NCI-H2081 (cell line): ENCODE measurements at places on chromosomes 3 and 15.
A peak's percentile ranks its signal among the peaks of the same experiment; 100 is the strongest.

GRCh38 chr3:34919025-34919424, 720.3 kb upstream of the ARPP21 start:
- DNase-seq, result no peak

DNA sequence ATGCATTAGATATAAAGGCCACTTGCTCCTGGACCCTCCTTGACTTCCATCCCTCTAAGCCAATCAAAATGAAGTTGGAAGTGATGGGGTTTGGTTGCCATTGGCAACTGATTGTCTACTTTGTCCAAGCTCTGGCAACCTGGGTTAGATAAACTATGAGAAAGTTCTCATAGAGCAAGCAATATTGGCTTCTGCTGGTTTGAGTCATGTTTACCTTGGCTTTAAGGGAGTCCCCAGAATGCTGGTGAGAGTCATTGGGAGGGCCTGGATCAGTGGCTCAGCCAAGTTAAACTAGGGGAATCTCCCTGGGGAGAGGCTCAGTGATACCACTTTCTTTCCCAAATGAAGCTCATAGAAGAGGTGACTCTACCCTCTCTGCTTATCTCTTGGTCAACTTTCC, 176.3 kb upstream of the ROPN1 start:
- no peak for DNase-seq

DNA sequence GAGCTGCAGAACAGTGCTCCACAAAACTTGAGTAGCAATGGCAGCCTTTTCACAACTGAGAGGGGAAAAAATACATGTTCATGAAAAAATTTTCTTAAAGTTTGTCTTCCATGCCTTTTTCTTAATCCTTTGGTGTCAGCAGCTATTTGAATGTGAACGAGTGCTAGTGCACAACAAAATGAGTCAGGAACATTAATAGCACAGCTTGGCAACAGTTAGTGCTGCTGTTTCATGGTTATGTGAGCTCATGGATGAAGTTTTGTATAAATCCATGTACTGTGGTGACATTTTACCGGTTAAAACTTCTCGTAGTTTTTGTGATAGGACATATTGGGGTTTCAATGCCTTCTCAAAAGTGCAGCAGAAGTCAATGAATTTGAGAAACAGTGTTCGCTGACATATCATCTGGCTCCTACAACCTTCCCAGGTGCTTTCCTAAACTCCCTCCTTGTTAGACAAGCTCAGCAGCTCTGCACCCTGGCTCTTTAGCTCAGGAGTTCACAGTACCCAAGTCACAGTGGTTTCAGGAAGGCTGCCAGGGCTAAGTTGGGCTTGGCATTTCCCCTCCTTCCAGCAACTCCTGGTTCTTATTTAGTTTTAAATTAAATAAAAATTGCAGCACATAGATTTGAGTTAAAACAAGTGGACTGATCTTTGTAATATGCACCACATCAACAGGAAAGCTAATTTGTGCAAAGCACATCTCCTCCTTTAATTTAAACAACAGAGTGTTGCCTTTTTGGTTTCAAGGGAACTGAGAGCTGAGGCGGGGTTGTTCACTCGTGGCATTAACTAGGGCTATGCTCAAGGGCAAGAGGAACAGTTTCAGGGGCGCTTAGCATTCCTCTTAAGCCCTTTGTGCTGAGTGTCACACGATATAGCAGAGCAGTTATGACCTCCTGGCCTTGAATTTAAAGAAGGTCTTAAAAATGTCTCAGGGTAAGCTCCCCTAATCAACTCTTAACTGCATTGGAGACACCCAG, 362.8 kb downstream of the CHST2 start:
- no peak for DNase-seq

GRCh38 chr3:61901496-61901895, 340.1 kb downstream of the PTPRG start:
- peak; percentile 30 for DNase-seq

- peak; percentile 3 for DNase-seq
Measured at GRCh38 chr3:64685800-64686445, 1.9 kb downstream of the ADAMTS9 start.

DNA sequence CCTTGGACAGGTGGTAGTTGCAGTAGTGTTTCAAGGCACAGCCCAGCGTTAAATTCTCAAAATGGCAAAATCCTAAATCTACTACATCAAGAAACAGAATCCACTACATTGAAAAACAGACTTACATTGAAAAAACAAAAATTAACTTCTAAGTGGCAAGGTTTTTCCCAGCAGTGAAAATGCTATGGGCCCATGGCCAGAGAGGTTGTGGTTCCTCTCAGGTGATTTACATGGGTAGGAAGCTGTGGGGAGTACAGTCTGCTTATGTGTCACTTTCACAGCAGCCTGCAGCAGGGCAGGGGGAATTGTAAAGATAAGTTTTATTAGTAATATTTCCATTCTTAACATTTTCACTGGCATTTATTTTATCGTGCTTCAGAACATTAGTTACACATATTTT, 24.9 kb downstream of the TTC14 start:
- DNase-seq, result no peak

DNA sequence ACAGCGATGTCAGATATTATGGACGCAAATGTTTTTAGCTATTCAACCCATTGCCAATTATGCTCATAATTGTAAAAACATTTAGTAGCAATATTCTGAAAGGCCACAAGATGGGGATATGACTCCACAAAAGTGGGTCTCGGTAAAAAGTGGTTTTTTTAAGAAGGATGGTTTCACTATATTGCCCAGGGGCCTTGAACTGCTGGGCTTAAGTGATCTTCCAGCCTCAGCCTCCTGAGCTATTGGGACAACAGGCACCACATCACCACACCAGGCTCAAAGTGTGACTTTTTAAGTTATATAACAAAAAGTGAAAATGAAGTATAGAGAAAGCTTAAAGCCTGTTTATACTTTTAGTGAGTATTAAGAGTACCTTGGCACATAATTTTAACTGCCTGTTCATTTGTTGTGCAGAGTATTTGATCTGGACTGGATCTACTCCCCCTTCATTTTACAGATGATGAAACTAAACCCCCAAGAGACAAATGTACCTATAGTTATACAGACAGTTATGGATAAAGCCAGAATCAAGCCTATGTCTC, 9.4 kb downstream of the NAA50 start:
- DNase-seq, result peak; percentile 62

GRCh38 chr3:18544146-18544545, 119.0 kb upstream of the SATB1 start:
- DNase-seq, result no peak

GRCh38 chr3:116314476-116314875, 130.8 kb downstream of the LSAMP start:
- DNase-seq, result no peak

- DNase-seq, result no peak
Measured at GRCh38 chr3:52109611-52110301, 44.5 kb downstream of the POC1A start.

DNA sequence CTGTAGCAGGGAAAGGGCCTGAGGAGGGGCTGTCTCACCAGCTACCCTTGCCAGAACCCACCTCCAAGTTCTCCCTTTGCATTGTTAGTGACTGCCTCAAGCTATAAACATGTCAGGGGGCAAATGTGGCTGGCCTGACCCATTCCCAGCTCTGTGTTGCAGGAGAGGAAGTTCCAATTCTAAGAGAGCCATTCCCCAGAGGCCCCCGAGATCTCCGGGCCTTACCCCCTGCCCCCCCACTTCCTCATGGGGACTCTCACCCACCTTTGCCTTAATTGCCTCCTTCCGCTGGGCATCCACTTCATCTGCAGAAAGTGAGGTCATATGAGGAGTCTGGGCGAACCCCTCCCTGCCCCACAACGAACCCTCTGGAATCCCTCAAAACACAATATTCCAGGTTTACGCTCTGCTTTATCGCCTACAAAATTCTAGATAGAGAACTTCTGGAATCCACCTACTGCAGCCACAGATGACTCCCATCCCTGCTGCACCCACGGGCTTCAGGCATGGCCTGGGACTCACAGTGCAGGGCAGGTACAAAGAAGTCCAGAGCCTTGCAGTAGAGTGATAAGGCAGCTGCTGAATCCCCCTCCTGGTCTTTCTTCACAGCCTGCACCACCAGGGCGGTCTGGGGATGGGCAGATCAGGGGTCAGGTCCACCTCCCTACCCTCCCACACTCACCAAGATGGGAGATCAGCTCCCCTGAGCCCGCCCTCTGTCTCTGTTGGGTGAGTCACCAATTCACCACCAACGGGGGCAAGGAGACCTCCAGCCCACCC, 4.0 kb downstream of the ULK3 start:
- DNase-seq, result no peak

DNA sequence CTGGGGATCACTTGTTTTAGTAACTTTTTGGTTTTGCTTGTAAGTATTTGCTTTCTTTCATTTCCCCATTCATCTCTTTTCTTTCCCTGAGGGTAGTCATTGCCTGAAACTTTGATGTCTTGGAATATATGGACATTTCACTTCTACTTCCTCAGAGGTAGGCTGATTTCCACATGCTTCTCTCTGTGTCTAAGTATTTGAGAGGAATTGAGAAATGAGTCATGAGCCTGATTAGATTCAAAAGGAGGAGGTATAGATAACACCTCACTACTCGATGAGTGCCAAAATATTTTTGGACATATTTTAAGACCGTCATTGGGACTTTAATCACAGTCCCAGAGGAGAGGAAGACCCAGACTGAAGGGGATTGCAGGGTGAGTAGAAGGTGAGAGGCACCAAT, 480.1 kb upstream of the SGO1 start:
- no peak for DNase-seq

DNA sequence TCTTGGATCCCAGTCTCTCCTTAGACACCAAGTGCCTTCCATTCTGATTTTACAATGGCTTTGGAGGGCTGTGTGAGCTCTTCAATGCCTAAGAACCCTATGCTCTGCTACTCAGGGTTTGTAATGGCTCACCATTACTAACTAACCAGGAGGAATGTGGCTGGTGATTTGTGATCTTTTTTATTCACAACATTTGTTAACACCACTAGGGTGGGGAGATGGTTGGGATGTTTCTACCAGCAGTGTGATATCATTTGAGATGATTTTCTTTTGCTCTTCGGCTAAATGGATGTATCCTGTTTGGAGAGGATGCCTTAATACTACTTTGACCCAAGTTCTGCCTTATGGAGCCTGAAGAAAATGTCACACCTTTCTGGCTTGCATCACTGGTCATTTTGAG, 226.9 kb downstream of the MFSD1 start:
- no peak for DNase-seq

- DNase-seq, result no peak
Measured at GRCh38 chr3:77191640-77192039, 151.7 kb downstream of the ROBO2 start.

DNA sequence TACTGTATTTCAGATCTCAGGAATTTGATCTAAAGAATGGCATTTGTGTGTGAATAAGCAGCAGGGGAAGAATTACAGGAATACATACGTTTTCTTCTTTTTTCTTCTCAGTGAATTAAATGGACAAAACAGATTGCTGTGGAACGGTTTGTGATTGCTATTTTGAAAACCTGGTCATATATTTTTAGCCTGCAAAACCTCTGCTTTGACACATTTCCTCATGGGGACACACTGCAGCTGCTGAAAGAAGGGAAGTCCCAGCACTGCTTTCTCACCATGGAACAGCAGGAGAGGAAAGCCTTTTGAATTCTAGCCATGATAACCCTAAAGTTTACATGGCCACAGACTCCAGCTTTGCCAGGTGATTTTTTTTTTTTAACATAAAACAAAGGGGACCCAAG, 315.0 kb downstream of the OXSM start:
- no peak for DNase-seq

GRCh38 chr3:115838786-115839185, 215.5 kb downstream of the GAP43 start:
- DNase-seq, result no peak

- no peak for DNase-seq
Measured at GRCh38 chr15:31307270-31308184, 19.1 kb upstream of the KLF13 start.
